AG09309 (cell line): ENCODE measurements at places on chromosomes 6 and 20.
A peak's percentile ranks its signal among the peaks of the same experiment; 100 is the strongest.

- DNase-seq: no peak
Observed at GRCh38 chr6:105774247-105774646, 311.9 kb upstream of the PRDM1 start.

DNA sequence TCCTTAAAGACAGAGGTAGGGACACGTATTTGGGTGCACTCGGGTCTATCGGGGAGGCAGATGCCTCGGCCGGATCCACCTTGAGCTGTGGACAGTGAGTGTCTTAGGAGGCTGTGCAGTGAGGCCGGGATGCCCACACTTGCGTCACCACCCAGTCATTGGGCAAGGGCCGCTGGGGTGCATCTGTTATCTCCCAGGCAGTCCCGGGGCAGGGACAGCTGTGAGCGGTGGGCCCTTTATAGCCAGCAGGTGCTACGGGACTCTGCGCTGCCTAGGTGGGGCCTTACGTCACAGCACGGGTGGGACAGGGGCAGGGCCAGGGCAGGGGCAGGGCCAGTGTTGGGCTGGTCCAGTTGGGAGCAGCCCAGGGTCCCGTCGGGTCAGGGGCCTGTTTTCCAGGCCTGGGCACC is 689 bp upstream of the COL20A1 start:
- no peak for DNase-seq

DNA sequence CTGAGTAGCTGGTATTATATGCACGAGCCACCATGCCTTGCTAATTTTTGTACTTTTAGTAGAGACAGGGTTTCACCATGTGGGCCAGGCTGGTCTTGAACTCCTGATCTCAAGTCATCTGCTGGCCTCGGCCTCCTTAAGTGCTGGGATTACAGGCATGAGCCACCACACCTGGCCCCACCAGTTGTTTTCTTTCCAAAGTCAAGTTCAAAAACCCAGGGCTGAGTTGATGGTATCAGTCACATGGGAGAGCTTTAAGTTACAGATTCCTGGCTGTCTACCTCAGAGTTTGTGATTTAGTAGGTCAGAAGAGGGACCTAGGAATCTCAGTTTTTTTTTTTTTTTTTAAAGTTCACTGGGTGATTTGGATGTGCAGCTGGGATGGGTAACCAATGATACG is 107.7 kb downstream of the SCP2D1 start:
- no peak for DNase-seq

- DNase-seq: peak; percentile 99
Observed at GRCh38 chr6:75205776-75206575, at the start of gene COL12A1. Gene COL12A1 (minus strand): TSS chr6:75206053. CDS start chr6:75202792, 3,261 bp downstream.

- DNase-seq: no peak
Observed at GRCh38 chr20:57680934-57681914, 28.6 kb downstream of the PMEPA1 start.

GRCh38 chr6:53673162-53673727 is 7.7 kb upstream of the KLHL31 start:
- DNase-seq: no peak

DNA sequence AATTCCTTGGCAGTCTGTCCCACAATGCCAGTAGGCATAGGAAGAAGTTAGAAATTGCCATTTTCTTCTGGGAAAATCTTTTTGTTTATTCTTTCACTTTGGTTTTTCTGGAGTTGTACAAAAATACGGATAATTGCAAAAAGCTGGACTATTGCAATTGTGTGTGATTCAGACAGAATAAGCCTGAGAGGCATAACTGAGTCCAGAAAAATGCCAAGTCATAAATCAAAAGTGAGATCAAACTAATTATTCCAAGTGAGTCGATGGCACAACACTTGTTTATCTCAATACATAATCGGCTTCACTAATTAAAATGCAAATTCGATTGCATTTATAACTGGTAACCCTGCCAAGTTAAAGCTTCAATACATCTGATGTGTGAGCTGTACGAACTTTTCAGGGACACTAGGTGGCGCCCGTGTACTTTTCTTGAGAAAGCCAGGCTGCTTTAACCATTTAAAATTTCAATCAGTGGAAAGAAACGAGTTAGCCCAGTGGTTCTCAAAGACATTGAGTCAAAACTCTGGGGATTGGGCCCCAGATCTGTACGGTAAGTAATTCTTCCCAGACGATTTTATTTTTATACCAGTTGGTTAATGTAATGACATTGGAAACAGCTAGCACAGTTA is 102.6 kb downstream of the LAMP5 start:
- peak; percentile 29 for DNase-seq

- DNase-seq: no peak
Observed at GRCh38 chr20:50369225-50370035, 140.8 kb upstream of the PTPN1 start.
